ENCODE measurements at places on chromosomes 7 and 10.

- no peak for DNase-seq
Measured at GRCh38 chr10:43888586-43888985, 239.9 kb upstream of the ZNF32 start.

DNA sequence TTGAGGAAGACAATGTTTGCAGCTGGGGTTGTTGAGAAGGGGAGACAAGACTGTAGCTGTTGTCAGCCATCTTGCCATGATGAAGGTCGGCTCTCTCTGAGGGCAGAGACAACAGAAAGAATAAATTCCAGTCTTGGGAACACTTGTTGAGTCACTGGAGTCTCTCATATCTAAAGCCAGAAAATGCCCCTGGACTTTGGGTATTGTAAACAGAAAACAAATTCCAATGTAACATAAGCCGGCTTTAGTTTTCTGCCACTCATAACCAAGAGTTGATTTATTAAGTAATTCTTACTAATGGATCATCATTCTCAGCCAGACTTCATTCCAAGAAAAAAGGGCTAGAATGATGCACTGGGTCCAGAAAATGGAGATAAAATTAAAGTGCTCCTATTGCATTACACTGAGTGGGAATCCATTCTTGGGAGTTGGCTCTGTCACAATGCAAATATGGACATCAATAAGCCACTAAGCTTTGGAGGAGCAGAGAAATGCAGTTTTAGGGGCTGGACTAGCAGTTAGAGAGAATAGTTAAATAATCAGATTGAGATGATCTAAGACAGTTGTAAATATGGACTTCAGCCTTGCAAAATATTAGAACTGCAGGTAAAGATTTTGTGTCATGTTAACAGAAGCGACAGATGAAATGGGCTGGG lies 78.9 kb downstream of the ADAM12 start:
- DNase-seq: no peak

DNA sequence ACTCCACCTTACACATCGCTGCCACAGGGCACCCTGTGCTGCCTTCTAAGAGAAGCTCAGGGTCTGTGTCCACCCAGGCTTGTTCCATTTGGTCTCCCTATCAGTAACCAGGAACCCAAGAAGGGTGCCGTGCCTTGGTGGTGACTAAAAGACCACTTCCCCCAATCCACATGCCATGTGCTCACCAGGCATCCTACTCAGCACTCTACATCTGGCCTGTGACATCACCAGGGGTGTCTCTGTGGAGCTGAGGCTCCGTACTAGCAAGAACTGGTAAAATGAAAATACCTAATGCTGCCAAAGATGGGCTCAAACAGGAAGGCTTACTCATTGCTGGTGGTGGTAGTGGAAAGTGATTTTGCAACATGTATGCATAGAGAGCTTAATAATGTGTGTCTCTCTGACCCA lies 19.0 kb upstream of the C10orf71 start:
- DNase-seq: no peak

DNA sequence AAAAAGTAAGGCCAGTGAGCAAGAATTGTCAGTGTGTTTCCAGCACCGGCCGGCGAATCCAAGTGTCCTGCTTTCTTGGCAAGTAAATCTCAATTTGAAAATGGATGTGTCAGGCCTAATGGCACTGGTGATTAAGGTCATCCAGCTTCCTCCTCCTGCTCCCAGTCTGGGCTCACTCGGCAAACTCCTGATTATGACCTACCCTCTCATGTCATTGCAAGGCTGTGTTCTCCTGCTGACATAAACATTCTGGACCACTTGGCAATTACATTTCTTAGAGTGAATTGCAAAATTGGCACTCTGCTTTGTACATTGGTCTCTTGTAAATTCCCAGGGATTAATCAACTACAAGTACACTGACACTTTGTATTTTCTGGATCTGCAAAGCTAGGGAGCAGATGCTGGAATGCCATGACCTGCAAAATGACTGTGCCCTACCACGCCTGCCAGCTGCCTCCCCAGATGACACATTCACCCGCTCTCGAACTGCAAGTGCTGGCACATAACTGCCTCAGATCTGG lies 473.8 kb downstream of the KIF20B start:
- DNase-seq: no peak

DNA sequence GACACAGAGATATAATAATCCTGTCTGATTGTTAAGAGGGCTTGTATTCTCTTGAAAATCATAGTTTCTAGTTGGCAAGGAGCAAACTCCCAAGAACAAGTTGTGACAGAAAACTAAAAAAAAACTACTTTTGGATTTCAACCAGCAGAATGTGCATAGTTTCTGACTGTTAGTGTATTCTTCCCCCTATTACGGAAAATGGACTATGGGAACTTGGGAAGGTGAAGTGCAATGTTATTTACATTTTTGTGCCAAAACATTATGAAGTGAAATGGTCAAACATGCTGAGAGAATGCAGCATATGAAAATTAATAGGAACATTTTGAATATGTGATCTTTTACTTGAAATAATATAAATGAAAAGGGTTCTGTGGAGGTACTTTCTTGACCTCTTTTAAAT lies 660.8 kb downstream of the SUGCT start:
- no peak for DNase-seq

DNA sequence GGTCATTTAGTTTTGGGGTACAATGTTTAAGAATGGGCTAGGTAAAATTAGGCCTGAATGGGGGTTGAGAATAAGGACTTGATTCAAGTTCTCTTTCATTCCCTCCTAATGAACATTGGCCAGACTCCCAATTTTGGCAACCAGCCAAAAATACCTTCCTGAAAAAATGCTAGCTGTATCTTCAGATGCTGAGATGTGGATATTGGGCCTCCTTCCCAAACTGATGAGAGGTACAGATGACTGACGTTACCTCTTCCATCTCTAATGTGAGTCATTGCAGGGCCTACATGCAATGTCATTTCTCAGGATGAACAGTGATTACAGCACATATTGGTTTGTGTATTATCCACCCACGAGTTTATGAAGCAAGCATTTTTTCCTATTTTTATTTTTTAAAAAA lies 151.6 kb downstream of the SND1 start:
- DNase-seq: no peak
